ENCODE measurements at places on chromosomes 6 and 20. TPM values are rescaled to one million over a fixed set of nuclear protein-coding genes. Genes with fewer than 3 reads are reported as not detected.

- H3K4me3 ChIP-seq = no peak overlapping the region
- no peak overlapping the region for H3K27ac ChIP-seq
- H3K36me3 ChIP-seq = no peaks in the 10 kb centered on the region
- no peak for DNase-seq
- peaks cover 1% of the 10 kb centered on the region for H3K4me1 ChIP-seq
- peaks cover 9% of the 10 kb centered on the region for H3K27me3 ChIP-seq
Observed at GRCh38 chr6:71349395-71349794, 60.8 kb downstream of the OGFRL1 start.

DNA sequence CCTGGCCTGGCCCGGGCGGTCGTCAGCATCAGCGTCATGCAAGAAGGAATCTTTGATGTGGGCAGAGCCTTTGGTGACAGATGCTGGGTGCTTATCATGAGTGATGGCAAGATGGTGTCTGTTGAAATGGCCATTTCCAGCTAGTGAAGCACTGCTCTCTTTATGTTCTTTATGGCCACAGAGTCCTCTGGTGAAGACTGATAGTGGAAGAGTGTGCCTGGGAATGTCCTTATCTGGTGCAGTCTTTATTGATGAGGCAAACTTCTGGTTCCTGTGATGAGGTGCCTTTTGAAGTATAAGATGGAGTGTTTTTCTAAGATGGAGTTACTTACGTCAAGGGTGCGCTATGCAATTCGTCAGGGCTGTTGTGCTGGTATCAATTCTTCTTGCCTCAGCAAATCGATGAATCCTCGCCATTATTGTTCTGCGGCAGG lies 22.6 kb upstream of the CCR6 start:
- peaks cover 22% of the 10 kb centered on the region for H3K4me1 ChIP-seq
- peaks cover 3% of the 10 kb centered on the region for H3K27me3 ChIP-seq
- H3K27ac ChIP-seq = no peak overlapping the region
- no peak for DNase-seq
- H3K4me3 ChIP-seq = no peak overlapping the region

DNA sequence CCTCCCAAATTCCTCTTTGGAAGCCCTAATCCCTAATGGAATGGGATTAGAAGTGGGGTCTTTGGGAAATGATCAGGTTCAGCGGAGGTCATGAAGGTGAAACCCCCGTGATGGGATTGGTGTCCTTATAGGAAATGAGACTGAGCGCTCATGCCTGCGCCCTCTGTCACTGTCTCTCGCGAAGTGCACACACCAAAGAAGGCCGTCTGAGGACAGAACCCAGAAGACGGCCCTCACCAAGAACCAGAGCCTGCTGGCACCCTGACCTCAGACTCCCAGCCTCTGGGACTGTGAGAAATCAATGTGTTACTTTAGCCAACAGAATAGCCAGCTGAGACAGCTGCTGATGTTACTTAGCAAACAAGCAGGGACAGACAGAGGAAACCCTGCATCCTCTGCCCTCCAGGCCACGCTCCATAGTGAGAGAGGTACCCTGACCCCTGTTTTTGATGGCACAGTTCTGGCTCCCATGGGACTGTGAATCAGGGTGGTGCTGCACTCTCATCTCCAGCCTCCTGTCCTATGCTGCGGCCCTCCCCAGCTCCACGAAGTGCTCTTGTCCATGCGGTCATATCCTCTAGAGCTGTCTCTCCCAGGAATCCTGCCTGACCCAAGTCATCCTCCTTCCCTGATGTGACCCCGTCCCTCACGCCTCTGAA lies 369.3 kb downstream of the ZFAND3 start:
- H3K27ac ChIP-seq = no peak overlapping the region
- no peak for DNase-seq
- no peak overlapping the region for H3K4me3 ChIP-seq
- no peaks in the 10 kb centered on the region for H3K36me3 ChIP-seq

Gene CST5
- not detected for total RNA-seq

GRCh38 chr6:3163248-3163594 lies 5.9 kb upstream of the TUBB2A start:
- H3K36me3 ChIP-seq = peaks cover 3% of the 10 kb centered on the region
- H3K27ac ChIP-seq = peak overlapping the region; percentile 50
- DNase-seq = no peak
- peak overlapping the region; percentile 91 for H3K4me3 ChIP-seq
- H3K27me3 ChIP-seq = peaks cover 32% of the 10 kb centered on the region
- H3K4me1 ChIP-seq = peaks cover 18% of the 10 kb centered on the region

DNA sequence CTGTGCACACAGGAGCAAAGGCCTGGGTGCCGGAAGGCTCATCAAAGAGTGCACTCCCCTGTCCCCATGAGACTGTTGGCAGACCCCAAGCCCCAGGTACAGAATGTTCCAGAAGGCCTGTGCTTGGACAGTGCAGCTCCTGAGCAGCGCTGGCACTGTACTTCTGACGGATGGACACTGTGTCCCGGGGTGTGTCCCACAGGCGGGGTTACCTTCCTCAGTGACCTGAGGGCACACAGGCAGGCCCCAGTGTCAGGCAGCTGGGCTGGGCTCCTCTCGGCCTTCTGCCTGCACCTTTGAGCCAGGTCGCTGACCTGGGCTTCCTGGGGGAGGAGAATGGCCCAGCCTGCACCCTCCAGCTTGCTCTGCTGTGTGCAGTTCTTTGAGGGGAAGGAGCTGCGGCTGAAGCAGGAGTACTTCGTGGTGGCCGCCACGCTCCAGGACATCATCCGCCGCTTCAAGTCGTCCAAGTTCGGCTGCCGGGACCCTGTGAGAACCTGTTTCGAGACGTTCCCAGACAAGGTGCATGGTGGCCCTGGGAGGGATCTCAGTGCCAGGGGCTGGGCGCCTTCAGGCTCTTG lies 30.1 kb downstream of the PYGB start:
- no peaks in the 10 kb centered on the region for H3K4me1 ChIP-seq
- DNase-seq = peak; percentile 12
- H3K4me3 ChIP-seq = no peak overlapping the region
- no peaks in the 10 kb centered on the region for H3K27me3 ChIP-seq
- H3K36me3 ChIP-seq = no peaks in the 10 kb centered on the region

Gene C6orf58
- not detected for total RNA-seq

Gene PIM1
- 445 TPM for total RNA-seq

Gene ALDH8A1
- 1.3 TPM for total RNA-seq

Gene TFAP2D
- total RNA-seq = not detected

Gene BFSP1
- total RNA-seq = 0.36 TPM

Gene FAM162B
- total RNA-seq = not detected

DNA sequence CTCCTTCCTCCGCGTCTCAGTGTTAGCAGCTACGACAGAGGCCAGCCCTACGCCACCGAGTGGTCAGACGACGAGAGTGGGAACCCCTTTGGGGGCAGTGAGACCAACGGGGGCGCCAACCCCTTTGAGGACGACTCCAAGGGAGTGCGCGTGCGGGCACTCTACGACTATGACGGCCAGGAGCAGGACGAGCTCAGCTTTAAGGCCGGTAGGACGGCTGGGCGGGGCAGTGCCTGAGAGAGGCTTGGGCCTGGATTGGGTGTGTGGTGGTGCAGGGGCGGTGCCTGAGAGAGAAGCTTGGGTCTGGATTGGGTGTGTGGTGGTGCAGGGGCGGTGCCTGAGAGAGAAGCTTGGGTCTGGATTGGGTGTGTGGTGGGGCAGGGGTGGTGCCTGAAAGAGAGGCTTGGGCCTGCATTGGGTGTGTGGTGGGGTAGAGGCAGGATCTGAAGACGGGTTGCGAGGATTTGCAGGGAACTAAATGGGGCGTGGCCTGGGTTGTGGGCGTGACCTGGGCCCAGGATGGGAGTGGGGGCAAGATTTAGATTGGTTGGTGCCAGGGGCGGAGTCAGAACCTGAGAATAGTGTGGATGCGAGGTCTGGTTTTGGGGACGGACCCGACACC lies 24.4 kb downstream of the SPDEF start:
- H3K4me1 ChIP-seq = peaks cover 4% of the 10 kb centered on the region
- H3K4me3 ChIP-seq = no peak overlapping the region
- H3K27ac ChIP-seq = no peak overlapping the region
- H3K36me3 ChIP-seq = no peaks in the 10 kb centered on the region
- DNase-seq = no peak
- no peaks in the 10 kb centered on the region for H3K27me3 ChIP-seq

- H3K4me1 ChIP-seq = no peaks in the 10 kb centered on the region
- DNase-seq = no peak
- no peak overlapping the region for H3K4me3 ChIP-seq
- H3K27me3 ChIP-seq = no peaks in the 10 kb centered on the region
Observed at GRCh38 chr6:165184192-165184979, 125.0 kb downstream of the C6orf118 start.

- H3K4me3 ChIP-seq = no peak overlapping the region
- peaks cover 22% of the 10 kb centered on the region for H3K4me1 ChIP-seq
- no peaks in the 10 kb centered on the region for H3K36me3 ChIP-seq
- no peaks in the 10 kb centered on the region for H3K27me3 ChIP-seq
- DNase-seq = peak; percentile 49
- no peak overlapping the region for H3K27ac ChIP-seq
Observed at GRCh38 chr20:330233-331149, 5.1 kb downstream of the SOX12 start.

DNA sequence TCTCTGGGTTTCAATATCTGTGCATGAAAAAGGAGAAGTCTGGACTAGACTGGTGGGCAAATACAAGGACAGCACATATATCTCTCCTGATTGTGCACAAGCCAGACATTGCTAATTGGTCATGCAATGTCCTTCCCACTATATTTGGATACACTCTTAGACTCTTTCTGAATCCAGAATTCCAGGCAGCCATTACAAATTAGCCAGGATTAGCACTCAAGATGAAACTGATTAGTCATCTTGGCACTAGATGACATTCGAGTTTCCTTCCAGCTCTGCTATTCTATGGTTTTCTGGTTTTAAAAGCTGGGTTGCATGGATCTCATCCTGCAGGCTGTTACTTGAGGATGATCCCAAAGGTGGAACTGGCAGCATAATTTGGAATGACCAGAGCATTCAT lies 73.2 kb downstream of the SCP2D1 start:
- DNase-seq = no peak
- no peak overlapping the region for H3K4me3 ChIP-seq
- H3K27me3 ChIP-seq = peaks cover 8% of the 10 kb centered on the region
- no peak overlapping the region for H3K27ac ChIP-seq
- no peaks in the 10 kb centered on the region for H3K4me1 ChIP-seq

DNA sequence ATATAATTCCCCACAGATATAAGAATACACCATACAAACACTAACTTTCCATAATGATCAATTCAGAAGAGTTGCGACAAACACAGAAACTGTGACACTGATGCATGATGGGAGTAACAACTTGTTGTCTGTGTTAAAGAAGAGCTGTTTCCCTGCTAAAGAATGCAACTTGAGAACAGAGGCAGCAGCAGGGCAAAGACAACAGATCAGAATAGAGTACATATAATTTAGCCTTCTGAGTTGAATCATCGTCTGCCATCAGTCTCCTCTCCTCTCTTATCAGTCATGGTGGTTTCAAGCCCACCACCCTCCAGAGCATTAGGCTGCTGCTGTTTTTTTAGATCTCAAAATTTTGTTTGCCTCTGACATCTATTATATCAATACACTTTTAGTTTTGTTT lies 280.4 kb downstream of the UBE3D start:
- no peaks in the 10 kb centered on the region for H3K4me1 ChIP-seq
- H3K4me3 ChIP-seq = no peak overlapping the region
- no peaks in the 10 kb centered on the region for H3K27me3 ChIP-seq
- no peaks in the 10 kb centered on the region for H3K36me3 ChIP-seq

Gene ANGPT4
- not detected for total RNA-seq

DNA sequence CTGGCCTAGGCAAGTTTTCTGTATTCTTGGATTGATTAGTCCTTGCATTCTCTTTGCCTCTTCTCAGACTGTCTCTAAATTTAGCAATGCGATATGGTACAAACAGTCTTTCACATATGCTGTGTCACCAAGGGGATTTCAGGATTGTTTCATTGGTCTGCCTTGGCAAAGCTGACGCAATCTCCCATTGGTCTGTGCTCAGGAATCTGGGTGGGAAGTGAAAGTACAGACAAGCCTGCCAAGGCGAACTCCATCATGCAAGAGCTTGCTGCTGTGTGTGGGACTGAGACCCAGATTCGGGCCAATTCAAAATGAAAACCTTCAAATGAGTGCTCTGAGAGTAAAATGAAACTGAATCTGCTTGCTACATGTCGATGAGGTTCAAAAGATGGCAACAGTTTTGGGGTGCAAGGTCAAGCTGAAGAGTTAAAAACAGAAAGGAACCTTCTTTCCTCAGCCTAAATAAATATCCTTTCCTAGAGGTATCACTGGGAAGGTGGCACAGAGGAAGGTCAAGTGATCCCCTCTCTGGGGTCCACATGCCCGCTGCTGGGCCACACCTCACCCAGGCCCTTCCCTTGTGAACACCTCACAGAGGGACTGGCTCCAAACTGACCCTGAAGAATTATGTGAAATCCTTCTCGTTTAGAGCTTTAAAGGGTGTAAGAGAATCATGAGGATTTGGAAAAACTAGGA lies 198.8 kb upstream of the PREP start:
- DNase-seq = no peak
- no peak overlapping the region for H3K4me3 ChIP-seq
- peak overlapping the region; percentile 13 for H3K27ac ChIP-seq
- H3K36me3 ChIP-seq = peaks cover 1% of the 10 kb centered on the region

Data from activated naive CD8-positive, alpha-beta T cell treated with anti-CD3 and anti-CD28 coated beads, Interleukin-2, amount 10 ng/mL, durations not matched to agents 7 days and 5 days (primary cell).